ENCODE measurements at places on chromosomes 1 and 21. TPM values are rescaled to one million over a fixed set of nuclear protein-coding genes. Genes with fewer than 3 reads are reported as not detected.

Gene MYOCOS
- total RNA-seq, result not detected

Gene PARK7
- total RNA-seq, result 198 TPM

Gene ELAVL4
- 0.18 TPM for total RNA-seq

Gene TMOD4
- 0.33 TPM for total RNA-seq

Gene ITLN2
- not detected for total RNA-seq
